Thymus (tissue), 14 donors: ENCODE measurements at places on chromosomes 6 and 20. TPM values are rescaled to one million over a fixed set of nuclear protein-coding genes. Genes with fewer than 3 reads are reported as not detected.
A peak's percentile ranks its signal among the peaks of the same experiment; 100 is the strongest.

DNA sequence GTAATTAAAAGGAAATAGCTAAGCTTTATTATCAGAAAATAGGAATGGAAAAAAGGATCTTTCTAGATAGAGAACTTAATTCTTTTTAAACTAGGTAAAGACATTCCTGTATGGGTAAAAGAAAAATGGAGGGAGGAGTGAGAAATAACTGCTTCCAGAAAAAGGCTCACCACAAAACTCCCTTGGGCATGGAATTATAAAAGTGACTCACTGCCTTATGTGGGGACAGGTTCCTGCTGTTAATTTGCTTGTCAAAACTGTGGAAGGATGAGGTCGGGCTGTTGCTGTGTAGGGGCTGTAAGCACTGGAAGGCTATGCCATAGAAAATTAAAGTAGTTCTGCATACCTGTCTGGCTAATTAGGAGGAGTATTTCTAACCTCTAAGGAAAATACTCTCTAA, 158.7 kb downstream of the UBE3D start:
- no peak overlapping the region for H3K27ac ChIP-seq
- H3K4me3 ChIP-seq = no peak overlapping the region
- H3K4me1 ChIP-seq = no peaks in the 10 kb centered on the region
- H3K27me3 ChIP-seq = no peaks in the 10 kb centered on the region
- H3K36me3 ChIP-seq = no peaks in the 10 kb centered on the region
- DNase-seq = no peak

The RAB23 gene
- 7.1 TPM for total RNA-seq

DNA sequence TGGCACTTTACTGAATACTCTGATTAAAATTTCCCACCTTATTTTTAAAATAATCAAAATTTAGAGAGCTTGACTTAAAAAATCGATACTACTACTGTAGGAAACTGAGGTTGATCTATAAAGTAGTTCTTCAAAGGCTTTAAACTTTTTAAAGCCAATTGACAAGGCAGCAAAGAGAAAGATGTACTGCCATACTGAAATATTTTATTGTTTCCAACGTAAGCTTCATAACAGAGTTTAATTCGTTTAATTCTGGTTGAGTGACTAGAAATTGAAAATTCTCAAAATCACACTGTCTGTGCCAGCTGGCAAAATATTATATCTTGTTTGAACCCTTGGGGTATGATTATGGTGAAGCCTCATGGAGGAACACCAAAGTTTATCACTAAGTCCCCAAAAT, 207.6 kb downstream of the UNC5CL start:
- H3K36me3 ChIP-seq = no peaks in the 10 kb centered on the region
- H3K27me3 ChIP-seq = no peaks in the 10 kb centered on the region
- H3K4me3 ChIP-seq = no peak overlapping the region
- no peak overlapping the region for H3K27ac ChIP-seq

The MAFB gene
- 3.5 TPM for total RNA-seq

DNA sequence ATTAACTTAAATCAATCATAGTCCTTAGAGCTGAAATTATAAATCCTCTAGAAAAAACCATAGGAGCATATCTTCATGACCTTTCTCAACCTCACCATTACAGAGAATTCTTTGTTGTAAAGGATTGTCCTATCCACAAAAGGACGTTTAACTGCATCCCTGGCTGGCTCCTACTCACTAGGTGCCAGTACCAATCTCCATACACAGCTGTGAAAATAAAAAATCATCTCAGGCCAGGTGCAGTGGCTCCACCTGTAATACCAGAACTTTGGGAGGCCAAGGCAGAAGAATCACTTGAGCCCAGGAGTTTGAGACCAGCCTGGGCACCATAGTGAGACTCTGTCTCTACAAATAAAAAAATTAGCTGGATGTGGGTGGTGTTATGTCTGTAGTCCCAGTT, 89.9 kb downstream of the PDSS2 start:
- no peak overlapping the region for H3K4me3 ChIP-seq
- H3K27ac ChIP-seq = no peak overlapping the region
- DNase-seq = no peak
- H3K4me1 ChIP-seq = no peaks in the 10 kb centered on the region
- H3K36me3 ChIP-seq = no peaks in the 10 kb centered on the region

DNA sequence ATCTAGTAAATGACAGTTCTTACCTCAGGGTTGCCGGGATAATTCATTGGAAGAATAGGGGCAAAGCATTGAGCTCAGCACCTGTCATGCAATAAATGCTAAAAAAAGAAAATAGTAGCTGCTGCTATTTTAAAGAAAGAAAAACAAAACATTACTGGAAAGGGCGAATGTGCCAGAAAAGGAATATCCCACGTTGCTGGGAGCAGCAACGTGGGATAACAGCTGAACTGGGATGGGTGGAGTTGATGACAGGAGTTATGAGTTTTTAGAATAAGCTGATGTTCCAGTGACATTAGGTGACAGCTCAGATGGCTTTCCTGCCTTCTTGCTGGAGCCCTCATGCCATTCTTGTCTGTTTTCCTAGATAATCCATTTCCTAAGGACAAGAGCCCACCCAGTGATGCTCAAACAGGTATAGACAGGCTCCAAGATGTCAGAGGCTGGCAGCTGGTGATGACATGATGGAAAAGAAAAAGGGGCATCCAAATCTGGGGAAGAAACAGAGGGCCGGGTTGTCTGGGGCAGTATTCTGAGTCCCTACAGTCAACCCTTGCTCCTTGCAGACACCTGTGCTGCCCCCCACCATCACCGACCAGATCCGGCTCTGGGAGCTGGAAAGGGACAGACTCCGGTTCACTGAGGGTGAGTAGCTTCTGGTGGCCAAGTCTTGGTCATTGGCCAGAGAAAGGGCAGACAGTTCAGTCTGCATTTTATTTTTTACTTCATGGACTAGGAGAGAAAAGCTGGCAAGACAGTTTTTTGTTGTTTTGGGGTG, 1.1 kb upstream of the VARS2 start:
- H3K27ac ChIP-seq = no peak overlapping the region
- H3K36me3 ChIP-seq = peaks cover 33% of the 10 kb centered on the region
- no peak for DNase-seq
- no peak overlapping the region for H3K4me3 ChIP-seq
- no peaks in the 10 kb centered on the region for H3K27me3 ChIP-seq

The RIPPLY2 gene
- 0.28 TPM for total RNA-seq

- no peak overlapping the region for H3K4me3 ChIP-seq
- H3K27me3 ChIP-seq = no peaks in the 10 kb centered on the region
- no peaks in the 10 kb centered on the region for H3K4me1 ChIP-seq
Measured at GRCh38 chr6:108434222-108434621, 126.5 kb upstream of the FOXO3 start.

The HMGCLL1 gene
- total RNA-seq = 0.42 TPM

GRCh38 chr6:96841345-96841744, 4.1 kb upstream of the GPR63 start:
- H3K27ac ChIP-seq = no peak overlapping the region
- H3K36me3 ChIP-seq = no peaks in the 10 kb centered on the region
- no peak overlapping the region for H3K4me3 ChIP-seq
- H3K4me1 ChIP-seq = peaks cover 8% of the 10 kb centered on the region

The PNLDC1 gene
- total RNA-seq = 0.28 TPM

GRCh38 chr6:104771258-104771832, 88.4 kb downstream of the HACE1 start:
- DNase-seq = peak; percentile 8
- no peak overlapping the region for H3K27ac ChIP-seq
- no peaks in the 10 kb centered on the region for H3K36me3 ChIP-seq
- no peaks in the 10 kb centered on the region for H3K4me1 ChIP-seq
- no peak overlapping the region for H3K4me3 ChIP-seq

DNA sequence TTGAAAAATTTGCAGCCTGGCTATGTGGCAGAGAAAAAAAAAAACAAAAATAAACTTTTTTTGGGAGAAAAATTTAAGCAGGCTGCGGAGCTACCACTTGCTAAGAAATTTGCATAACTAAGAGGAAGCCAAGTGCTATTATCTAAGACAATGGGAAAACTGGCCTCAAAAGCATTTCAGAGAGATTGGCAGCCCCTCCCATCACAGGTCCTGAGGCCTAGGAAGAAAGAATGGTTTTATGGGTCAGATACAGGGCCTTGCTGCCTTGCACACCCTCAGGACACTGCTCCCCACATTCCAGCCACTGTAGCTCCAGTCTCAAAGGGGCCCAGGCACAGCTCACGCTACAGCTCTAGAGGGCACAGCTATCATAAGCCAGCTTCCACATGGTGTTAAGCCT, 777.9 kb downstream of the TENT5A start:
- no peaks in the 10 kb centered on the region for H3K36me3 ChIP-seq
- no peaks in the 10 kb centered on the region for H3K27me3 ChIP-seq
- no peak for DNase-seq
- H3K27ac ChIP-seq = no peak overlapping the region
- H3K4me1 ChIP-seq = no peaks in the 10 kb centered on the region

The VSTM2L gene
- total RNA-seq = 4.4 TPM

- no peaks in the 10 kb centered on the region for H3K27me3 ChIP-seq
- H3K27ac ChIP-seq = no peak overlapping the region
- H3K36me3 ChIP-seq = no peaks in the 10 kb centered on the region
- H3K4me3 ChIP-seq = no peak overlapping the region
- H3K4me1 ChIP-seq = no peaks in the 10 kb centered on the region
Measured at GRCh38 chr6:139271056-139271455, 20.7 kb downstream of the TXLNB start.

The ZSCAN26 gene
- 15.0 TPM for total RNA-seq

GRCh38 chr6:5478380-5478779, 217.1 kb downstream of the FARS2 start:
- H3K27ac ChIP-seq = no peak overlapping the region
- no peak for DNase-seq
- H3K27me3 ChIP-seq = no peaks in the 10 kb centered on the region

GRCh38 chr6:137911675-137912191, 44.7 kb downstream of the TNFAIP3 start:
- H3K27ac ChIP-seq = no peak overlapping the region
- no peak overlapping the region for H3K4me3 ChIP-seq
- no peak for DNase-seq
- H3K4me1 ChIP-seq = peaks cover 16% of the 10 kb centered on the region

The C6orf52 gene
- 1.7 TPM for total RNA-seq

DNA sequence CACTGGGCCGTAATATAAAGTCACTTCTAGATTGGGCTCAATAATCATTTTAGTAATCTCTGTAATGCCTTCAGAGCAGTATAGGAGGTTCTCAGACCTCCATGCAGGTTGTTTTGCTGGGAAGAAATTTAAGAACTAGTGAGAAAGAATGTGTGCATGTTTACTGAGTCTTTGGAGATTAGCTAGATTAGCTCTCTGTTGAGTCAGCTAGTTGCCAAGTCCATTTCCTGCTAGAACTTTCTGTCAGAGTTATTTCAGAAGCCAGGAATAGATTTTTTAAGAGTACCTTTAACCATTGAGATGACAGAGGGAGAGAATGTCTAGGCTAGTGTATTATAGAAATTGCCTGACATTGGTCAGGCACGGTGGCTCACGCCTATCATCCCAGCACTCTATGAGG, 33.3 kb downstream of the ORC3 start:
- DNase-seq = no peak
- H3K4me3 ChIP-seq = no peak overlapping the region
- H3K27me3 ChIP-seq = no peaks in the 10 kb centered on the region
- no peak overlapping the region for H3K27ac ChIP-seq

The MAS1 gene
- under 0.01 TPM for total RNA-seq

- no peak overlapping the region for H3K4me3 ChIP-seq
- H3K27me3 ChIP-seq = no peaks in the 10 kb centered on the region
- no peak overlapping the region for H3K27ac ChIP-seq
Measured at GRCh38 chr6:37265001-37265400, 7.1 kb upstream of the TMEM217 start.

The PHACTR3 gene
- 2.9 TPM for total RNA-seq

GRCh38 chr6:129453073-129453472, 256.9 kb downstream of the ARHGAP18 start:
- no peaks in the 10 kb centered on the region for H3K4me1 ChIP-seq
- H3K4me3 ChIP-seq = no peak overlapping the region
- no peaks in the 10 kb centered on the region for H3K36me3 ChIP-seq
- no peak for DNase-seq
- H3K27ac ChIP-seq = no peak overlapping the region
- H3K27me3 ChIP-seq = no peaks in the 10 kb centered on the region

DNA sequence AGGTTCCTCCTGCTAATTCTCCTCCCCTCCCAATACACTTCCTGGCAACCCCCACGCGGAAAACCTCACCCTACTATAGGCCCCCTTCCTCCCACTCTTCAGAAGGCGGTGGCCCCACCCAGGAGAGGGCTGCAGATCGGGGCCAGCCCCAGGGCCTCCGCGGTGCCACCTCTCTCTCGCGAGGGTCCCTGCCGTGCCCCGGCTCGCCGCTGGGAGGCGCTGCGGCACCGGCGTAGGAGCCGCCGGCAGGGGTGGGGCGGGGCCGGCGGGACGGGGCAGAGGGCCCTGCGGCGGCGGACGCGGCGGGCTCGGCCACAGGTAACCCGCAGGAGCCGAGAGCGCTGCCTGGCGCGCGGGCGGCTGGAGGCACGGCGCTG, at the start of gene ANKRD6:
ANKRD6 (plus strand) TSS at position 278 of the 377 bp plus-strand sequence. CDS start 133,825 bp downstream, outside the sequence.
- no peaks in the 10 kb centered on the region for H3K36me3 ChIP-seq
- DNase-seq = peak; percentile 72
- H3K4me3 ChIP-seq = peak within 1 kb of the TSS; percentile 74

The SLC17A2 gene
- total RNA-seq = 0.05 TPM

The RIN2 gene
- 5.2 TPM for total RNA-seq

The CTCFL gene
- total RNA-seq = 0.05 TPM

The RWDD1 gene
- 67.0 TPM for total RNA-seq

GRCh38 chr6:119112812-119113530, 34.5 kb upstream of the FAM184A start:
- H3K4me3 ChIP-seq = no peak overlapping the region
- H3K4me1 ChIP-seq = peaks cover 4% of the 10 kb centered on the region
- no peaks in the 10 kb centered on the region for H3K27me3 ChIP-seq
- no peaks in the 10 kb centered on the region for H3K36me3 ChIP-seq
- H3K27ac ChIP-seq = no peak overlapping the region
- DNase-seq = no peak

GRCh38 chr6:14070457-14070856, 47.1 kb upstream of the CD83 start:
- H3K4me3 ChIP-seq = no peak overlapping the region
- DNase-seq = no peak
- H3K36me3 ChIP-seq = no peaks in the 10 kb centered on the region
- no peaks in the 10 kb centered on the region for H3K27me3 ChIP-seq
- H3K27ac ChIP-seq = no peak overlapping the region

The RAB44 gene
- total RNA-seq = 0.28 TPM

DNA sequence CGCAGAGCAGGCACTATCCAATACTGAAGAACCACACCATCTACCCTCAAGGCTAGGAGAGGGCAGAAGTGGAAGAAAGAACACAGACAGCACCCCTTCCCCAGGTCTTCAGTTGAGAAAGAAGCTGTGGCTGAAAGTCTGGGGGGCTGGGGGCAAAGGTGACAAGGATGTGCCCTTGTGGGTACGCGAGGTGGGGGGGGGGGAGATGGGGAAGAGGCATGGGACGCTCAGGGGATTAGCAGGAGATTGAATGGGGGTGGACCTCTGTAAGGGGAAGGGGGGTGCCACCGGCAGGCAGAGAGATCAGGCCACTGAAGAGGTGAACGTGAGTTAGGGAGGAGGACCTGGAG, 1.1 kb downstream of the B4GALT5 start:
- peak overlapping the region; percentile 72 for H3K27ac ChIP-seq
- peaks cover 18% of the 10 kb centered on the region for H3K27me3 ChIP-seq
- no peak for DNase-seq
- H3K4me1 ChIP-seq = peaks cover 3% of the 10 kb centered on the region
- peak overlapping the region; percentile 58 for H3K4me3 ChIP-seq
- H3K36me3 ChIP-seq = no peaks in the 10 kb centered on the region
